B cell (primary cell): ENCODE measurements at places on chromosomes 1 and 21.
A peak's percentile ranks its signal among the peaks of the same experiment; 100 is the strongest.

DNA sequence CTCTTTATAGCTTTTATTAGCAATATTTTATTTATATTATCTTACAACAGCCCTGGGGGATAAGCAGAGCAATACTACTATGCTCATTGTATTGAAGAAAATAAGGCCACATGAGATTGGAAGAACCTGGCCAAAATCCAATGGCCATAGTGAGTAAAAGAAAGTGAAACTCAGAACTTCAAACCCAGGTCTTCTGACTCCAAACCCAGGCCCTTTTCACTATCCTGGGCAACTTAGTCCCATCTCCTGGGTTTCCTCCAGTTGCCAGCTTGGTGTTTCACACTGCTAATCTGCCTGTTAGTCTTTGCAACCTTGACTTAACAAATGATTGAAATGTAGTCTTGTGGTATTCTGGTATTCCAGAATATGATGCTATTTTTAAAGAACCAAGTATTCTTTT is 22.4 kb upstream of the EXO1 start:
- DNase-seq: no peak

DNA sequence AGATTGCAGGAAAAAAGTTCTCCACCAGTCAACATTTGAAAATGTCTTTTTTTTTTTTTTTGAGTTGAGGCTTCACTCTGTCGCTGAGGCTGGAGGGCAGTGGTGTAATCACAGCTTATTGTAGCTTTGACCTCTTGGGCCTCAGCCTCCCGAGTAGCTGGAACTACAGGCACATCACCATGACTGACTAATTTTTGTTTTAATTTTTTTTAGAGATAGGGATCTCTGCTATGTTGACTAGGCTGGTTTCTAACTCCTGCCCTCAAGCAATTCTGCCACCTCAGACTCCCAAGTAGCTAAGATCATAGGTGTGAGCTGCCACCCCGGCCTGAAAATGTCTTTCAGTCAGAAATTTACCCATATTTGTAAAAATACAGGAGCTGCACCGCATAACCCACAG is 30.6 kb upstream of the USP24 start:
- no peak for DNase-seq

DNA sequence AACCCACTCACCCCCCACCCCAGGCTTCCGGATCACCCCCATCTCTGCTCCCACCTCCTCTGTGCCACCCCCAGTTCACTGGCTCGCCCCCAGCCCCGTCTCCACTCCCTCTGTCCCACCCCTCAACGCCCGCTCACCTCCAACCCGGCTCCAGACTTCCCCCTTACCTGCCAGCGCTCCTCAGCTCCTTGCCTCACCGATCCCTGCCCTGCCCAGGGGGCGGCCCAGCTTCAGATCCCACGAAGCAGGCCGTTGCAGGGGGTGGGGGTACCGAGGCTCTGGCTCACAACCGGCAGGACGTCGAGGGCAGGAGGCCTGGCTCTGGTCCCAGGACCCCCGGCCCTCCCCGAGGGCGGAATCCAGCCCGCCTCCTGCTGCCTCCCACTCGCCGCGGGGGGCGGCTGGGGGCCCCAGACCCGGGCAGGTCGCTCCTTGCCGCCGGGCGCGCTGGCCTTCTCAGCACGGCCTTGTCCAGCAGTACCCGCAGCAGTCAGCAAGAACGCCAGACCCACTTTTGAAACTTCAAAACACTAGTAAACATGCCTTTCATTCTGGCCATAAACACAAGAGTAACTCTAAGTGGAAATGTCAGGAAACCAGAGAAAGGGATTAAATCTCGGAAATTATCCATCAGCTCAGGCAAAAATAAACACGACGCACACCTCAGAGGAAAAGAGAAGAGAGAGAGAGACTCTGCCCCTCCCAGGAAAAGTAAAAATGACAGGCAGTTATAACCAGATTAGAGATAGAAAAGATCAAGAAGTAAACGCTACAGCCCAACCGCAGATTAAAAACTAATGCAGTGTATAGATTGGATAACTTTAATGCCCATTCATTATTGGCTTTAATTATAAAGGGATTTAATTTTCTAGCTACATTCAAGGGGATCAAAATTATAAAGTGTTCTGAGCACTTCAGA is 1.0 kb upstream of the FAM89A start:
- DNase-seq: no peak

- DNase-seq: peak; percentile 41
Measured at GRCh38 chr1:202599669-202600431, 110.4 kb downstream of the SYT2 start.

GRCh38 chr1:154607106-154607608 is 829 bp downstream of the ADAR start:
- DNase-seq: no peak

DNA sequence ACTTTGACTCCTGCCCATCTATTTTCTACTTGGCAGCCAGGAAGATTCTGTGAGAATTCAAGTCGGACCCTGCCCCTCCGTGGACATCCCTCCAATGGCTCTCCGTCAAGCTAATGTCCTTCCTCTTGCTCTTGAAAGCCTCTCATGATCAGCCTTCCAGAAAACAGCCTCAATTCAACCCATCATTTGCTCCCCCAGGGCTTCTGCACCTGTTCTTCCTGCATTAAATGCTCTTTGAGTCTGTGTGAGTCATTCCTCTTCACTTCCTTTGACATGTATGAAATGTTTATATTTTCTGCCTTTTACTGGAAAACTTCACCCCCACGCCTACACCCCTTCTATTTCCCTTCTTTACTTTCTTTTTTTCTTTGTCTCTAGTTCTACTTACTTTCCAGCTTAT is 734.1 kb upstream of the ZP4 start:
- no peak for DNase-seq

DNA sequence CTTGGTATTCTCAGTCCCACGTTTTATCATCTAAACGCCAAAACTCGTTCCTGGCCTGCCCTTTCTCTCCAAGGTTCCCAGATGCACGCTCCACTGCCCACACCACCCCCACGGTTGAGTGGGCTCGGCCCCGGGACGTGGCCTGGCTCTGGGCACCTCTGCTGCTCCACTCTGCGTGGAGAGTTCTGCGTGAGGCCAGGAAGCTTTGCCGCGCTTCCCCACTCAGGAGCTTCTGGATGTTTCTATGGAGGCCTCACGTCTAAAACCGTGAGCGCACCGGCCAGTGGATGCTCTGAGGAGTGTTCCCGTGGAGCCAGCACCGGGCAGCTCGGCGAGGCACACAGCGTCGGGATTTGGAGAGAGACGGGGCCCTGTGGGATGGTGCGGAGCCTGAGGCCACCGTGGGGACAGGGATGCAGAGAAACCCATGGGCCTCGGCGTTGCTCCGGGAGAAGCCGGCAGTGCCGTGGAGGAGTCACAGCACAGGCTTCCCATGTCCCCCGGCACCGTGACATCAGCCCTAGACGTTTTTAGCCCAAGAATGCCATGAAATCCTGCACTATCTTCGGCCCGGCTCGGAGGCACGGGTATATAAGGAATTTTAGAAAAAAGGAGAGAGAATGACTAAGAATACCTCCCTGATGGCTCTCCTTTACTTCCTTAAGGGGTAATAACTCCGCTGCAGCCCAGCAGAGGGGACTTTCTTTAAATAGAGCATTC is 125.9 kb downstream of the PRDM16 start:
- no peak for DNase-seq

DNA sequence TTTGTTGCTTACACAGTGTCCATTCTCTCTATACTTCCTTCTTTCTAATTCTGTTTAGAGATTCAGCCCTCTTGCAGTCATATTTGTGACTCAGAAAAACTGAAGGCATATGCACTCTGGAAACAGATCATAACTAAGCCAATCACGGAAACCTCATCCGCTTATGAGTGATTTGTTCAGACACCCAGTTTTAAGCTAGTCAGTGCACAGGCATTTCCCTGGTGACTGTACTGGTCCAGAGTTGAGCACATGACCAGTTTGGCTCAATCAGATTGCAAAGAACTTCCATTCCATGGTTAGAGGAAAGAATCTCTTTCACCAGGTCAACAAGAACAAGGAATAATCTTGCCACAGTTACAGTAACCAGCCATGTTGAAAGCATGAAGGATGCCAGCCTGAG is 69.2 kb upstream of the SGIP1 start:
- no peak for DNase-seq

DNA sequence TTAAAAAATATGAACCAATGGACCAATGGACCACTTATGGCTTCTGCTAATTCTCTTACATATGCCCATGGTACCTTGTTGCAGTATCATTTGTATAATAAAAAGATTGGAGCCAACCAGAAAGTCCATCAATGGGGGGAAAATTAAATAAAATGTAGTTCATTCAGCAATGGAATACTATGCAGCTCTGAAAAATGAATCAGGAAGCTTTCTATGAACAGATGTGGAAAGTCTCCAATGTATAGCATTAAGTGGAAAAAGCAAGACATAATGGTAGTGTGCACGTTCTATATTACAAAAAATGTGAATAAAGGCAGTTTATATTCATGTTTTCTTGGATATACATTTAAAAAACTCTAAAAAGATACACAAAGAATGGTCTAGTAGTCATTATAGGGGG is 101.3 kb downstream of the KCNJ15 start:
- DNase-seq: no peak

DNA sequence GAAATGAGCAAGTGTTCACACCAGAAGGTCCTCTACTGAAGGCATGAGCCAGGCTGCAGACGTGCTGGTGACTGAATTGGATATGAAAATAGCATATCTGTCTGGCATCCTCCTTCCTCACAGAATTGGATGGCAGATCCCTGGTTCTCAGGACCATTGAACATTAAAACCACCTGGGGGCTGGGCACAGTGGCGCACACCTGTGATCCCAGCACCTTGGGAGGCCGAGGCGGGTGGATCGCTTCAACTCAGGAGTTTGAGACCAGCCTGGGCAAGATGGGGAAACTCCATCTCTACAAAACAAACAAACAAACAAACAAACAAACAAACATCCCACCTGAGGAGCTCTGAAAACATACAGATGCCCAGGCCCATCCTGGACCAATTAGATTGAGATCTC is 23.4 kb downstream of the TEX35 start:
- no peak for DNase-seq
